ENCODE measurements at places on chromosomes 13 and 19.

GRCh38 chr19:13841086-13841961 lies 35.6 kb upstream of the NANOS3 start:
- DNase-seq: peak; percentile 55

- DNase-seq: peak; percentile 19
Measured at GRCh38 chr19:58406818-58407657, 1.4 kb upstream of the ZNF584 start.

GRCh38 chr19:38596057-38596981 lies 21.4 kb downstream of the MAP4K1 start:
- DNase-seq: peak; percentile 11

DNA sequence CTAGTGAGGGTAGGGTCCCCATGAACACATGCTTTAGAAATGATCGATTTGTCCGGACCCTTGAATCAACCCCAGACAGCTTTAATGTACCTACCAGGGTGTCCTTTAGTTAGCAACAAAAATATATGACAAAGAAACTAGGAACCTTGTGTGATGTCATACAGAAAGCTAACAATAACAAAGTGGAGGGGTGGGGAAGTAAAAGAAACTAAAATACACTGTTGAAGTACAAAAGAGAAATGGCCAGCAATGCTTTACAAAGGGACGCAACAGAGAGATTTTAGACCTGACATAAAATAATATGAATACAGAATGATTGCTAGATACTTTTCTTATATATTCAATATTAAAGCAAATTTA lies 40.0 kb downstream of the DZIP1 start:
- no peak for DNase-seq

GRCh38 chr13:68748038-68748437 lies 1359.6 kb upstream of the ATXN8OS start:
- DNase-seq: no peak

GRCh38 chr13:36763126-36763722 lies 55.8 kb upstream of the RFXAP start:
- no peak for DNase-seq

DNA sequence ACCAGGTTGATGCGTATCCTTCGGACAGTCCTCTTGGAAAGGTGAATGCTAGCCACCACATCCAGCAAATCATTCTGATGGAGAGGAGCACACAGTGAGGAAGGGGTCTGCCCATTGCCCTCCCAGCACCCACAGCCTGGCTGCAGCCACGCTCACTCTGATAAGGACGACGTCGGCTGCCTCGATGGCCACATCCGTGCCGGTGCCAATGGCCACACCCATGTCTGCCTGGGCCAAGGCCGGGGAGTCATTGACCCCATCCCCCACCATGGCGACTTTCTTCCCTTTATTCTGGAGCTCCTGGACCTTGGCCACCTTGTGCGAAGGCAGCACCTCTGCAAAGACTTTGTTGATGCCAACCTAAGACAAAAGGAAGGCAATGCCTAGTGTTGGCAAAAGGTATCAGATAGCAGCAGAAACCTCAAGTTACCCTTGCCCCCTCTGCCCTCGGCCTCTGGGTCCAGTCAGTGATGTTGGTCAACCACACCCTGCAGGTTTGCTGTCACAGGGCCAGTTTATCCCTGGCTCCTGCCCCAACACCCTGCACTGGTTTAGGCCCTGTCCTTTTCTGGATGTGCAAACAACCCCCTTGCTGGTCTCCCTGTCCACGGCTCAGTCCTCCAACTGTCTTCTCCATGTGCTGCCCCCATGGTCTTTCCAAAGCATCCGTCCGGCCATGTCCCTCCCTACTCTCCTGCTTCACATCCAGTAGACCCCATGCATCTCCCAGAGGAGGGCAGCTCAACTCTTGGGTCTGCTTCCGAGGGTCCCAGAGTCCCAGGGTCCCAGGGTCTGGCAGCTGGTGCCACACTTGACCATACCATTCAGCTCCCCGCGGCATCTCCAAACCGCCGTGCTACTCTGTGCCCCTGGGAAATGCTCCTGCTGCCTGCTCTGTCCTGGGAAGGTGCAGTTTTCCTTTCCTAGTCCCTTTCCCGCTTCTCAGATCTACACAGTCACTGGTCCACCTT lies 73.6 kb downstream of the ATP7B start:
- DNase-seq: no peak

DNA sequence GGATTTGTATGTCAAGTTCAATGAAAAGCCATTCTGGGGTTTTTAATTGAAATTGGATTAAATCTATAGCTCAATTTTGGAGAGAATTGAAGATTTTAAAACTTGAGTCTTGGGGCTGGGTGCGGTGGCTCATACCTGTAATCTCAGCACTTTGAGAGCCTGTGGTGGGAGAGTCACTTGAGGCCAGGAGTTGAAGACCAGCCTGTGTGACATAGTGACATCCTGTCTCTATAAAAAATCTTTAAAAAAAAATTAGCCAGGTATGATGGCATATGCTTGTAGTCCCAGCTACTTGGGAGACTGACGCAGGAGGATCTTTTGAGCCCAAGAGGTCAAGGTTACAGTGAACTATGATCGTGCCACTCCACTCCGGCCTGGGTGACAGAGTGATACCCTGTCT lies 41.2 kb downstream of the VAV1 start:
- DNase-seq: no peak

- DNase-seq: no peak
Measured at GRCh38 chr13:26463848-26464247, 93.6 kb upstream of the WASF3 start.

- DNase-seq: peak; percentile 99
Measured at GRCh38 chr19:4694211-4694987, 24.3 kb upstream of the MYDGF start.

Measured in EH (cell line).